ENCODE measurements at places on chromosomes 2 and 18.

- no peak for DNase-seq
Observed at GRCh38 chr2:7417845-7418742, 500.9 kb downstream of the RNF144A start.

DNA sequence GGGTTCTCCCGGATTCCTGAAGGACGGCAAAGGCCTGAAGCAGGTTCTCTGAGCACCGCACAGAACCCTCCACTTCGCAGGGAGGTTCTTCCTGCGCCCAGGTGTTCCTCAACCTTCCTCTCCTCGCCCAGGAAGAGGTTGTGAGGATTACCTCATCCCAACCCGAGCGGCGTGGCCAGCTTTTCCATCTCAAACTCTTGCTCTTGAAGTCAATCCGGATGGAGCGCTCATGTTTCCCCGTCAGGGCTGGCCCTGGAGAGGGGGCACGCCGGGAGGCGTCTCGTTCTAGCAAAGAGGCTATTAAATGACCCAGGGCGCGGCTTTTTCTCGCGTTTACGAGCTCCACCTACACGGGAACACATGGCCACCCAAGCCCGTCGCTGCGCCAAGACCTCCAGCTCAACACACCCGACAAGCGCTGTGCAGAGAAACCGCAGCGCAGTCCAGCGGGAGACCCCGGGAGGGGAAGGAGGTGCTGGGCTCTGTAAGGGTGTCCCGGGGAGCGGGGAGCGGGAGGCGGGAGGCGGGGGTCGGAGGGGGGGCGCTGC, 540 bp upstream of the RAB10 start:
- DNase-seq: peak; percentile 29

DNA sequence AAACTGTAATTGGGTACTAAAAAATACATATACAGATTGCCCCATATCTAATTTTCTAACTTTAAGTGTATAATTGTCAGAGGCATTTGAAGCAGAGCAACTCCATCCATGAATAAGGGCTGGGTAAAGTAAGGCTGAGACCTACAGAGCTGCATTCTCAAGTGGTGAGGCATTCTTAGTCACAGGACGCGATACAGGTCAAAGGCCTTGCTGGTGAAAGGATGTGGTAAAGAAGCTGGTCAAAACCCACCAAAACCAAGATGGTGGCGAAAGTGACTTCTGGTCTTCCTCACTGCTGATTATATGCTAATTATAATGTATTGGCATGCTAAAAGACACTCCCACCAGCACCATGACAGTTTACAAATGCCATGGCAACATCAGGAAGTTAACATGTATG, 50.0 kb downstream of the SLC8A1 start:
- no peak for DNase-seq

DNA sequence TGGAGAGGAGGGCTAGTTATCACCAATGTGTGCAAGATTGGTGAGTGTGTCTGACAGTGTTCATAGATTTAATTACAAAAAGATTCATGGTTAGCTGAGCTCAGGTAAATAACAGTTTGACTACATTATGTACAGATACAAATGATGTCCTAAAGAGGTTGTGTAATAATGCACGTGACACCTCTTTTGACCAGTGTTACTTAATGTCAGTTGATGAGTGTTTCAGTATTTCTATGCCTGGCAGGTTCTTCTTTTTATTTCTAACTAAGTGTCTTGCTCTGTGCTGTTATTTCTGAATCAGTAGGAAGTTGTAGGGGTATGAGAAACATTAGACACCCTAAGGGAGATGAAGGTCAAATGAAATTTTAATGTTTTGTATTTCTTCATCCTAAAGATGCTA, 7.9 kb upstream of the INHBB start:
- DNase-seq: no peak

DNA sequence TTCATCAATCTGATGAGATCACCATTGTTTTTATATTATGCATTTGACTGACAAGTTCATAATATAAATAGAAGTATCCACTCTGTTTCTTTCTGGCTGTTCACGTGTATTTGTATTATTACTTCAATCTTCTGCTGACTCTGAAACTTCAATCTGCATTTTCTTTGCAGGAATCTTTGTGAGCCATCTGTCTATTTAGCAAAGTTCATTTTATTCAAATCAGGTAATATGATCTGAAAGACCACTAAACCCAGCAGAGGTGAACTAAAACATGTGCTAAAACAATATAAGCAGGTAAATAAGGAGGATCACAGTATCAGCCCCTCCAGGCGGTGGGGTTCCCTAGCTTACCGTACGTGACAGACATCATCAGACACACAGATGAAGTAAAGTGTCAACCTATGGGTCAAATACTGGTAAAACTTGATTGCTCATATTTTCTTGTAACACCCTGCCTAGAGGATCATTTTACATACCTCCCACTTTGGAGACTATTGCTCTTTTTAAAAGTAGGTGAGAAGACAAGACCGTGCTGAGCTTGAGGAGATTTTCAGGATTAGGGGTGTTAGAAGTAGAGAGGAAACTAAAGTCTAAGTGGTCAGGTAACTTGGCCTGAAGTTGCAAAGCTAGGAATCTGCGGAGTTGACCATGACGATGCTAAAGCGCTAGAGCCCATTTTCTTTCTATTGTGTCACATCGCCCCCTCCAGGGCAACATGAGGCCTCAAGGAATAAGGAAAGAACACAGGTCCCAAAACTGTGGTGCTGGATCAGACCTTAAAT, 9.0 kb downstream of the DTNB start:
- DNase-seq: peak; percentile 8

DNA sequence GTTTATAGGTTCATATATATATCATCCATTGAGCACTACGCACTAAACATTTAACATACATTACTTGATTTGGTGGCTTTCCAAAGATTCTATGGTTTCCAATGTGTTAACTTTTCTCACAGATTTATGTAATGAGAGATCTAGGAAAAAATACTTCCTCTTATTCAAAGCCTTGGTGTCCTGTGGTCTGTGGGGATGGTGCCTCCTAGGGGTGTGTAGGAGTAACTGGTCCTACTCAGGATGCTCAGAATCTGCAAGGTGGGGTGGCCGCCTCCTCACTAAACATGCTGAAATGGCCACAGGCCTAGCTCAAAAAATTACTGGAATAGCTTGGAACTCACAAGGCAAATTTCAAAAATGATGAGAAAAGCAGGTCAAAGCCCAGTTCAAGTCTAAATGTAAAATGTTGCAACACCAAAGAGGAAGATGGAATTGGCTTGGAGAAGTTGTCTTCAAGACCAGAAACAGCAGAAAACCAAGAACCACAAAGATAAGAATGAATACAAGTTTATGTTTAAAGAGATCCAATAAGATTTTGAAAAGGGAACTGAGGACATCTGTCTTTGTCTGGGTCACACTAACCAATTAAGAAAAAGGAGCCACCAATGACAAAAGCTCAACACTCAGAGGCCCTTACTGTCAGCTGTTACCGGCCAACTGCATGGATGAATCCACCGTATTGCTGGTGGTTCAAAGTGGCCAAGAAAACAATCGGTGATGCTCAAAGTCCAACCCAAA, 11.5 kb downstream of the GPR55 start:
- peak; percentile 21 for DNase-seq

- no peak for DNase-seq
Observed at GRCh38 chr2:223122781-223123180, 70.8 kb downstream of the KCNE4 start.

DNA sequence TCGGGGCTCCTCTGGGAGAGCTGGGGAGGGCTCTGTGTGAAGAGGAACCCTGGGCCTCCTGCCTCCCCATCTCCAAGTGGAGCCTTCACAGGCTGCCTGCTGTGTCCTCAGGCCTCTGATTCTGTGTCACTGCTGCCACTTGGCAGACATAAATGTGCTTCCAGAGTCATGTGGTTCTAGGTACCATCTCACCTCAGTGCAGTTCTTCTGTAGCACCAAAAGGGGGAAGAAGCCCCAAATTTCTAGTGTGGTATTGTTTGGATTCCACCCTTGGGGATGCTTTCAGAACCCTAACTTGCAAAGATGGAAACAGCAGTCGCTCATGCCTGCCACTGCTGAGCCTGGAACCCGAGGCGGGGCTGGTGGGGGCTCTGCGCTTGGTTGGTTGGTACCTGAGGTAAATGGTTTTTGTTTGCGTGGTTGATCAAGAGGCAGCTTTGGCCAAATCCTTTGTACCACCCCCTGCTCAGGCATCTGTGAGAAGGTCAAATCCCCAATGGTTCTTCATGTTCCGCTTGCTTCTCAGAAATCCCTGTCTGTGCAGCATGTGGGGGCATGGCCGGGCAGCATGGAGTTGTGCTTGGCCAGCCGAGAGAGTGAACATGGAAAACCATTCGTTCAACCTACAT, 27.5 kb downstream of the COA5 start:
- no peak for DNase-seq

DNA sequence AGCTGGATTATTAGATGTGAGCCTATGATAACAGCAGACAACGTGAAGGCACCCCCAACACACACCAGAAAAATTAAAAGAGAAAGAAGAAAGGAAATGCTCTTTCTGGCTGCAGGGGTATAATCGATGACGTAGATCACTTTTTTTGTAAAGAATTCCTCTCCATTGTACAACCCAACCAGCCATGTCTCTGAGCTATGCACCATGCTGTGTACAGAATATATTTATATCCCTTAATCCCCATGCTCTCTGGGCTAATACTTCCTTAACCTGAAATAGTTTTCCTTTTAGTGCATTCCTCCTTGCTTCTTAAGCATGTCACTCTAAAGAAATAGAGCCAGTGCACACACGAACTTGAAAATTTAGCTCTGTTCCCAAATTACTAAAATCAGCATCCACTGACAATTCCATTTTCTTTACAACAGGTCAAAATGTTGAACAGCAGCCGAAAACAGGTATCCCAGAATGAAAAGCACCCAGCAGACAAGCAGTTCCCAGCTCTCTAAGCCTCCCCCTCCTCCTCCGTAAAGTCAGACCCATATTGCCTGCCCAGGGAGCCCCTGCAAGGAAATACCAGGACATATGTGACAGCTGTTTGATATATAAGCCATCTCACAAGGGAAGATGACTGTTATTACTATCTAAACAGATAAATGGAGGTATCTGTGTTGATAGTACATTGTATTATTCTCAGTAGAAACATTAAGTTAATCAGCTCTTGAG, 247.4 kb upstream of the RAB6C start:
- no peak for DNase-seq

DNA sequence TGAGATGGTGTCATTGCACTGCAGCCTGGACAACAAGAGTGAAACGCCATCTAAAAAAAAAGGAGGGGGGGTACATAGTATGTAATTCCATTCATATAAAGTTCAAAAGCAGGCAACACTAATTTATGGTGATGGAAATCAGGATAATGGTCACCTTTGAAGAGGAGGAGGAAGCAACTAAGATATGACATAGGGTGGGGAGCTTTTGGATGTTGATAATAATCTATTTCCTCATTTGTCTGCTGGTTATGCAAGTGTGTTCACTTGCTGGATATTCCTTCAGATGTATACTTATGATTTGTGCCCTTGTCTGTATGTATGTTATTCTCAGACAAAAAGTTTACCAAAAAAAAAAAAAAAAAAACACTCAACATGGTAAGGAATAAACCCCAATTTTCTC, 28.6 kb upstream of the ATIC start:
- no peak for DNase-seq

DNA sequence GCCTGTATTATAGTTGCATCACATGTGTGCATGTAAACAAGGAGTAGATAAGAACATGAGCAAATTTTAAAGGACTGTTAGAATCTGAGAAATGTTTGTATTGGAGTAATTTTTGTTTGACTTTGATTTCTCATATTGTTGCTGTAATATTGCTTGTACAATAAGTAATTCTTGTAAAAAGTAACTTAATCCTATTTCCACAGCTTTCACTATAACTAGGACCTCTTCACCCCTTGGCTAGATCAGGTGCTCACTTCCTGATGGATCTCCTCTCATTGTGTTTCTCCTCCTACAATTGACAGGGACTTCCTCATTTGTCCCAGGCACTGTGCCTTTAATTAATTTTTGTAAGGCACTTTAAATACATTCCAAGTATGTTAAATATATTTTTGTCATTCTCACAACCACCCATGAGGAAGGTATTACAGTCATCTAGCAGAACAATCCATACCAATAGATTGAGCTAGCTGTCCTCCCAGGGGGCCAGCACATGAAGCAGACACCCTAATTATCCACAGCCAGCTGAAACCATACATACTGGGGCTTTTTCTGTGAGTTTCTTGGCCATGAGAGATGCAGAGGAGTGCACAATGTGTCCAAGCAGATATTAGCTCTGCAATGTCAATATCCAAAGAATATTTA, 359.5 kb upstream of the ACVR2A start:
- DNase-seq: no peak

GRCh38 chr2:146123256-146123655, 1603.3 kb upstream of the ZEB2 start:
- DNase-seq: no peak

- DNase-seq: no peak
Observed at GRCh38 chr18:66211749-66212148, 392.1 kb downstream of the CDH19 start.

DNA sequence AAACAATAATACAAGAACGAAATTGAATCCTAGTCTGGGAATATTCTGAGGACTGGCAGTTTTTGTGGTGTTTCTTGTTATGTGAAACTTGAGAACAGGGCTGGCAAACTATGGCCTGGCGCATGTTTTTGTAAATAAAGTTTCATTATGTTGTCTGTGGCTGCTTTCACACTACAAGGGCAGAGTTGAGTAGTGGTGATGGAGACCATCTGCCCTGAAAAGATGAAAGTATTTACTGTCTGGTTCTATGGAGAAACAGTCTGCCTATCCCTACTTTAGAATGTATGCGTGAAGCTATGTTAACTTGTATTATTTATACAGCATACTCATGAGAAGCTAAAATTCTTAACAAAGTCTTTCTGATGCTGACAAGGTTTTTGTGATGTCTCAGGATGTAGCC, 351.9 kb downstream of the LRRTM1 start:
- no peak for DNase-seq

All from stimulated activated CD4-positive, alpha-beta T cell treated with anti-CD3 and anti-CD28 coated beads, Interleukin-4, amount 100 ng/mL, for 4 hours (primary cell).